ENCODE measurements at places on chromosomes 3 and 15.

- peak; percentile 7 for DNase-seq
Observed at GRCh38 chr3:53846134-53846850, at the start of the genes CHDH and IL17RB. Gene CHDH (minus strand): TSS chr3:53846419. CDS start chr3:53824008, 22,411 bp downstream. Gene IL17RB (plus strand): TSS chr3:53846568. CDS start chr3:53846589, 21 bp downstream.

DNA sequence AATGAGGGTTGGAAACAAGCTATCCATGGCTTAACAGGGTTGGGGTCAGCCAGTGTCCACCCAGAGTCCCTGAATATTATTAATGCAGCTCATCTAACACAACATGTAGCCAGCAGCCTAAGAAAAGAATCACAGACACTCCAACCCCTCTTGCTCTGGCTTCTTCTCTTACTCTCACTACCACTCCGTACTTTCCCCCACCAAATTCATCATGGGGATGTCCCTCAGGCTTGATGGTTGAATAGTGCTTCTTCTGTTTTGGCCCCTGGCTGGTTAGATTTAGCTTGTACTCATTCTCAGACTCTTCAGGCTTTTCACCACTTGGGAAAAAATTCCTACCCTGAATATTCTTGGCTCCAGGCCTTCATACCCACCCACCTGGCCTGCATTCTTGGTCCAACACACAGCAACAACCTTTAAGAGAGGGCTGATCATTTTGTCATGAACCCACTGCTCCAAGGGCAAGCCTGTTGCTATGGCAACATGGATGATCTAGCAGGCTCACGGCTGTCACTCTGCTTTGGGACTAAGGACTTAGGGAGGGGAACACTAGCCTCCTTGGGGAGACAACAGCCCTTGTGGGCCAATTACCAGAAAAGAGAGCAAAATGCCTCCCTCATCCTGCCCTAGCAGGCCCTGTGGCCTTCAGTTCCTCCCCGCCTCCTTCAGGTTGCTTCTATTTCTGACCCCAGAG is 9.4 kb upstream of the MED12L start:
- DNase-seq, result no peak

- DNase-seq, result no peak
Observed at GRCh38 chr15:69734699-69735098, 282.1 kb downstream of the RPLP1 start.

DNA sequence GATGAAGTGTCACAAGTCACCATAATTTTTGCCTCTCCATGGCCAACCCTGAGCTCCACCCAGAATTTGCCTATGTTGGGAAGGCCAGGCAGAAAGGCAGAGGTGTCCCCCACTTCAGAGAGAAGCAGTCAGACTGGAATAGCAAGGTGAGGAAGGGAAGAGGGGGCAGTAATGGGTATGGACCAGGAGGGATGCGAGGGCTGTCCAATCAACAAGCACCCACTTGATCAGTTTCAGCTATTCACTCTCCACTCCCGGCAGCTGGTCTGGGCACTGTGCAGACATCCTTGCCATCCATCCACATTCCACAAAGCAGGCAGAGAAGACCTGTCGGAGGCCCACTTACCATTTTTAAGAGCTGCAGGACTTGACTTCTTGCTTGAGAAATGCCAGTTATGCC is 43.5 kb upstream of the CTNNB1 start:
- DNase-seq, result no peak

GRCh38 chr15:54131410-54131809 is 153.2 kb downstream of the UNC13C start:
- DNase-seq, result no peak

DNA sequence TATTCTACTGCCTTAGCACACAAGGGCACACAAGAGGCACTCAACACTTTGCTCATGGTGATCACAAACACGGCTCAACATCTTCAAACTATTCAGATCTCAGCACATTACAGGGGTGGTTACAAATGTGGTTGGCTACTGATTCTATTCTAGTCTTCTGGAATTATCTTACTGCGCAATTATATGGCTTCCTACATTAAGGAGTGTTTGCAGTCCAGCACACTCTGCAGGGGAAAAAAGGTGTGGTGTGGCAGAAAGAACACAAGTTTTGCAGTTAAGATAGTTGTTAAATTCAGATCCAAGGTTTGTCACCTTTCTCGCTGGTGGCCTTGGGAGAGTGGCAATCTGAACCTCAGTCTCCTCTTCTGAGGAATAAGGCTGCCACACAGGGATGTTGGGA is 31.9 kb downstream of the IGF2BP2 start:
- DNase-seq, result no peak

GRCh38 chr15:52113235-52113634 is 660 bp upstream of the BCL2L10 start:
- no peak for DNase-seq

DNA sequence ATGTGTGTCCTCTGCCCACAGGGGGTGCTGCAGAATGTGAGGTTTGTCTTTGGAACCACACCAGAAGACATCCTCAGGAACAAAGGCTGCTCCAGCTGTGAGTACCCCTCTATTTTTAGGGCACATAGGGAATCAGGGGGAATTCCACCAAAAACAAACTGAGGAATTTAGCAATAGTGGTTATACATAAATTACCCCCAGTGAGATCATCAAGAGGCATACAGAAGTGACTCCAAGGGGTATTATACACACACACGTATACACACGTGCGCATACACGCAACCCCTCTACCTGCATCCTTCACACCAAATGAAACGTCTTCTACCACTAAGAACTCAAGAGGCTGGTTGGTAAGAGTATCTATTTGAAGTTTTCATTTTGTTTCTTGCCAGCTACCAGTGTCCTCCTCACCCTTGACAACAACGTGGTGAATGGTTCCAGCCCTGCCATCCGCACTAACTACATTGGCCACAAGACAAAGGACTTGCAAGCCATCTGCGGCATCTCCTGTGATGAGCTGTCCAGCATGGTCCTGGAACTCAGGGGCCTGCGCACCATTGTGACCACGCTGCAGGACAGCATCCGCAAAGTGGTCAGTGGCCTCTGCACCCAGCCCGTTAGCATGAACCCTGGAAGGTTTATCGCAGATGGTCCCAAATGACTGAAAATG is 2.9 kb downstream of the THBS1 start:
- peak; percentile 24 for DNase-seq
